ENCODE measurements at places on chromosomes 2 and 18.

- no peak for DNase-seq
Observed at GRCh38 chr18:42157420-42157819, 202.4 kb downstream of the PIK3C3 start.

DNA sequence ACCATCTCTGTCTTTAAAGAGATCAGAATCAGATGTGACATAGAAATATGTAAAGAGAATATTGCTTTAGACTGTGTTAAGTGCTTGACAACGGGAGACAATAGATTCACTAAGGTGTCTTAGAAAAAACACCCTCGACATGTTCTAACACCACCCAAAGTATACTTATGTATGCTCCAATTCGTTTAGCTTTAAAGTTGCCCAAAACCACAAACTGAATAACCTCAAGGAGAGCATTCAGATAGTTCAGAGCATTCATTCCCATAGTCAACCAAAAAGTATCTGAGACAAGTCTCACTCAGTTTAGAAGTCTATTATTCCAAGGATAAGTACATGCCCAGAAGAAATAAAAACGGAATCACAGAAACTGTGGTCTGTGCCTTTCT, 96.4 kb downstream of the KYNU start:
- DNase-seq = no peak

- no peak for DNase-seq
Observed at GRCh38 chr2:68637047-68637446, 6.3 kb upstream of the PROKR1 start.

DNA sequence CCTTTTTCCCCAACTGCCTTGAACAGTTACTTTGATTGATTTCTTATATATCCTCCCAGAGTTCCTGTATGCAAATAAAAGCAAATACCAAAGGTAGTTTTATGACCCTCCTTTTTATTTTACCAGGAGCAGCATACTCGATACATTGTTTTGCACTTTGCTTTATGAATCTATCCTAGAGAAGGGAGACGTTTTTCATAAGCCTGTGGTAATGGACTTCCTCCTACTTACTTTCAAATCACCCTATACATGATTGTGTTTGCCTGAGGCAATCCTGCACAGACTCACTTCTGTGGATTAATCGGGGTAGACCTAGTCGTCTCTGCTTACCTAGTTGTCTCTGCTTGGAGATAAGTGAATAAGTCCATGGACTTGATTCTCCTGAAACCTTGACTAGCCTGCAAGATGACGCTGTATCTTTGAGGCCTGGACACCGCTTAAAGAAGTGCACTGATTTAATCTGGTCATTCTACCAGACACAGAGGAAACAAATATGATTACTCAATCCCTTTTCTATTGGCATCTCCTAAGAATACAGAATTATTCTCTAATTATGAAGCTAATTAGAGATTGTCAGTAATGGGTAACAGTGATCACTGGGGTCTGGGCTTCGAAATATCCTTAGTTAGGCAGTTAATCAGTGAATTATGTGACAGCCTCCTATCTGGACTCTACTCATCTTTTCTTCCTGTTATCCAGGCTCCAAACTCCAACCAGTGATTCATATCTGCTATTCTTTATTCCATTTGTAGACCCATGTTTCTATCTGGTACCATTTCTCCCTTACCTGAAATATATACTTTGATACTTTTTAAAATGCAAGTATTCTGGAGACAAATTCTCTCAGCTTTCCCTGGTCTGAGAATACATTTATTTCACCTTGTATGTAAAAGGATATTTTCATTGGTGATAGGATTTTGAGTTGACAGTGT, 447.4 kb upstream of the TRIB2 start:
- DNase-seq = no peak

DNA sequence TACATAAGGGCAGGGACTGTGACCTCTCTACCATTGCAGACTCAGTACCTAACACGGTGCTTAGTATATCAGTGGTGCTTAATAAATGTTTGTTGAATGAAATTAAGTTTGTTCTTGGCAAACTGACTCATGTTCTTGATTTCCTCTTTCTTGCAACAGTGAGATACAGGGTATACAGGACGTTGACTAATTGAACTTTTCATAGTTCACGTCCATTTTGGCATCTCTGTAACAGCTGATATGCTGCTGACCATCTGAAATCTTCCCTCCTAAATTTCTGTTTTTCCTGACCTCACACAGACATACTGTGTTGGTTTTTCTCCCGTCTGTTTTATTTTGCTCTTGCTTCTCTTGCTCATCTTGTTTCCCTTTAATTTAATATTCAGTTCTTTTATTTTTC, 44.2 kb downstream of the LHCGR start:
- DNase-seq = no peak

DNA sequence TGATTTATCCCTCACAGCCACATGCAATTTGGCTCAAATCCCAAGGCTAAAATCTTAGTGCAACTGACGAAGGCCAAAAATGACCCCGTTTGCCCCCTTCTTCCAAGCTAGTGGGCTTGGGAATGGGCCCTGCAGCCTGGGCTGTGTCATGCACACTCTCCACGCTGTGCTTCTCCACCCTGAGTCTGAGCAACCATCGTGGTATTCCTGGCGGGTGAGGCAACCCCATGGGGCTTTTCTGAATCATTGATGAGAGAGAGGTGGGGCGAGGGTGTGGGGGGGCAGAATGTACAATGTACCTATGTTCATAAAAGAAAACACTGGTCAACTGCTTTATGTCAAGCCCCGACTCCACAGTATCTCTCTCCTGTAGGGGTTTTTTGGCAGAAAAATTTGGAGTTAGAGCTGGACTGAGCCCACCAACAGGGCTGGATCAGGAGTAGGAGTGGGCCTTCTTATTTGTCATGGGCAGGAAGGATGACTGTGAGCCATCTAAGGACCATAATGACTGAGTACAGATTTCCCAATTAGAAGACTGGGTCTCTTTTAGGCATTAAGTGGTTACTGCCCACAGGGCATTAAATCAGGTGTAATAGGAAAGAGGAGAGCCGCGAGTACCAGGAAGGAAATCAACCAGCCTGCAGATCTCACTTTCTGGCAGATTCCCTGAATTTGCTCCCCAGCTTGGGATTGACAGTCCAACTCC, 8.9 kb downstream of the SULT1C2 start:
- no peak for DNase-seq

- no peak for DNase-seq
Observed at GRCh38 chr2:233031556-233032500, 644 bp upstream of the NEU2 start.

DNA sequence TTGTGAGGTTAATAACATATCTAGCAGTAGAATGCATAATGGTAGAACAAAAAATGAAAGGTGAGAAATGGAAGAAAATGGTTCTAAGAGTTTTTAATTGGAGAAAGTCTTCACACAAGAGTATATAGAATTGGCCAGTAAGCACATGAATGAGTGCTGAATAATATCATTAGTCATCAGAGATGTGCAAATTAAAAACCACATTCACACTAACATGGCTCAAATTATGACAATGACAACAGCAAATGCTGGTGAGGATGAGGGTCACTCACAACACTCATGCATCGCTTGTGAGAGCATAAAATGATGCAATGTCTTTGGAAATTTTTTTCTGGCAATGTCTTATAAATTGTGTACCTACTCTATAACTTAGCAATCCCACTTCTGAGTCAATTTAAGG, 1355.4 kb upstream of the ACVR2A start:
- no peak for DNase-seq

- DNase-seq = peak; percentile 55
Observed at GRCh38 chr2:232449964-232450363, 6.0 kb upstream of the ALPI start.

Measured in NAMALWA (cell line).